Activated CD4-positive, CD25-positive, alpha-beta regulatory T cell treated with anti-CD3 and anti-CD28 coated beads, Interleukin-2, amount 50 U/mL, for 24 hours (primary cell): ENCODE measurements at places on chromosomes 6 and 20.

GRCh38 chr6:87250019-87250418 is 72.4 kb upstream of the SMIM8 start:
- no peak for ATAC-seq

DNA sequence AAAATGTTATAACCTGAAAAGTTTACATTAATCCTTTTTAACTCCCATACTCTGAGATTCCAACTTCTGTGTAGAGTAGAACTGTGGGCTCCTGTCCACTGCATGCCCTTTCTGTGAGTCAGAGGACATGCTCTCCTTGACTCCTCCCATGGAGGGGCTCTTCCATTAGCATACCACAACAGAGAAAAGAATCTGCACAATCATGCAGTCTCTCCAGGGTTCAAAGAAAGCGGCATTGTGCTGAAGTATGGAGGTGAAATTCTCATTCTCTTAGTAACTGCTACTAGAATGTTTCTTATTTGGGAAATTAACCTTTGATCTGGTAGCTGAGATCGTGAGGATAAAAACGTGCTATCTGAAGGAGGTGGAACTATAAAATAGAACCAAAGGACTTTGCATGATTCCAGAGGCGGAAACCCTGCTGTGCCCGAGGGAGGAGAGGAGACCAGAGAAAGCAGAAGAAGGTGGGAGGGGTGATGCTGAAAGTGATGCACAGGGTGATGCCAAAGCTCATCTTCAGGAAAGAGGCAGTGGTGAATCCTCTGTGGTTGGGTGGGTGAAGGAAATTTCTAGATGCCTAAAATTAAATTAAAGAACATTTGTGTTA is 202.2 kb upstream of the PCSK2 start:
- ATAC-seq = no peak

- no peak for ATAC-seq
Observed at GRCh38 chr6:108596956-108597355, 36.2 kb downstream of the FOXO3 start.

DNA sequence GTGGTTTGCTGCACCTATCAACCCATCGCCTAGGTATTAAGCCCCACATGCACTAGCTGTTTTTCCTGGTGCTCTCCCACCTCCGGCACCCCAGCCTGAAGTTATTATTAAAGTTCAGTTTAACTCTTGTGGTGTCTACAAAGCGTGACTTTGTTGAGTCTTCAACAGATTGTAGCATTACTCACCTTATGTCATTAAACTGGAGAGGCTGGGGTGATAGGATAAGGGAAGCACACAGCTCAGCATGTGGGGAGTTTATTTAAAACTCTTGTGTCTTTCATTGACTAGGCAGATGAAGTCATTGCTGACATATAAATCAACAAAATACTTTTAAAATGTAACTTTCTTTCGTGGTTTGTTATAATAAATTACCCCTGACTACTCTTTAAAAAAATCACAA is 84.7 kb upstream of the GCM1 start:
- no peak for ATAC-seq

DNA sequence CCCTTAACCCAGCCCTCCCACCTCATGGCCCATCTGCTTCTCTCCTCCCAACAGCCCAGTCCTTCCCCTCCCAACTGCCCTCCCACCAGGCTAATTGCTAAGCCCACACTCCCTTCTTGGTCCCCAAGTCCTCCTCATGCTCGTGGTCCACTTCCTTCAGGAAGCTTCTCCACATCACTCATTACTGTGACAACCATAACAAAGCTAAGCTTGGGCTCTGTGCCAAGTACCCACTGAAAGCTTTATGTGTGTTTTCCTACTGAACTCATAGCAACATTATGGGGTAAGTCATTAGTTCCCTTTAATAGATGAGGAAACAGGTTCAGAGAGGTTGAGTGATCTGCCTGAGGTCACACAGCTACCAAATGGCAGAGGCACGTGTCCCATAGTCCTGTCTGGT is 16.2 kb downstream of the FRS3 start:
- ATAC-seq = no peak

DNA sequence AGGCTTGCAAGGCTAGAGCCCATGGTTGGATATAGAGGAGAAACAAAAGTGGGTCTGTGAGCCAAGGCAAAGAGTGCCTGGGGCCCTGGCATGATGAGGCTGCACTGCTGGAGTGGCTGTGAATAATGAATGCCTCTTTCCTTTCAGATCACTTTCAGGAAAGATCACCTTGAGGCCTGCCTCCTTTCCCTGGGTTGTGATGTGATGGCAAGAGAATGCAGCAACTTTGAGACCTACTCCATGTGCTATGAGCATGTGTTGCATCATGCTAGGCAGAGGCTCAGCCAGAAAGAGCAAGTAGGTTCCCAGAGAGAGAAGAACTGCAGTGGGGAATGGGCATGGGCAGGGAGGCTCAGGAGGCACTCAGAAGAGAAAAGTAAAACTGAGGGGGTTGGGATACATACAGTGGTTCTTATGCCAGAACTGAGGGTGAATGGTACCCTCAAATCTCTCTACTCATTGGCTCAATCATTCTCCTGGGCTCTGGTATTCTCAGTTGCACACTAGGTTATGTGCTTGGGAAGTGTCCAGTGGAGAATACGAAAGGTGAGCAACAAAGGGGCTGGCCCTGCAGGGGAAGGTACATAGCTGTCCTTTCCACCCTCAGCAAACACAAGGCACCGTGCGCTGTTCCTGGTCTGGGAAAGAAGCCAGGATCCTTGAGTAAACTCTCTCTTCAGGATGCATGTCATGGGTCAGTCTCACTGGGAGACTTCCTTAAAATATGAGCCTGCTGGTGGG is 45.9 kb downstream of the CD164 start:
- ATAC-seq = no peak

DNA sequence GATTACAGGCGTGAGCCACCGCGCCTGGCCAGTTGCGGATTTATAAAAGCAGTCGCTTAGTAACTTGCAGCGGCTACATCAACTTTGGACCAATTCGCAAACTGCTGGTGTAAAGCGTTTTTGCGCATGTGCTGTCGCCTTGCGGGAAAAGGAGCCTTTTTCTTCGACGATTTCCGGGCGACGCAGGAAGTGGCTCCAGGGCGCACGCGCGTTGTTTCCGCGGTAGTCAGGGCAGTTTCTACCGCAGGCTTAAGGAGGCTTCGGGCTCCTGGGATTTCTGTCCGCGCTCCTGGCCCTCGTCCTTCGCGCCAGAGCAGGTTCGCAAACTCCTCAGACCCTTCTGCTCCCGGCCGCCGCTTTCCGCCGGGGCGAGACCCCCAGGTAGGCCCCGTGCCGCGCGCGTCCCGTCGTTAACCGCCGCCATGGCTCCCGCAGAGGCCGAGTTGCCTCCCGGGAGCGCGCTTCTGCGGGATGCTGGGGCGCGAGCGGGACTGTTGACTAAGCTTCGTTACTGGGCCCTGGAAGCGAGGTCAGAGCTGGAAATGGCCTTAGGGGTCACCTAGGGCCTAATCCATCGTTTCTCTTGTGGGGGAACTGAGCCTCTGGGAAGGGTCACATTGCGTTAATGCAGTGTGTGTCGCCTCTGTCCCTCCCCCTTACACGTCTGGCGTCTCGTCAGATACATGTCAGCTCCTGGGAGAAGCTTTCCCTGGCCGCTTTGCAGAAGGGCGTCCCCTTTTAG is at the start of gene RAE1:
TSS of gene RAE1 (plus strand) at position 214 of the 742 bp plus-strand sequence. CDS start 2,784 bp downstream, outside the sequence.
- peak; percentile 77 for ATAC-seq

DNA sequence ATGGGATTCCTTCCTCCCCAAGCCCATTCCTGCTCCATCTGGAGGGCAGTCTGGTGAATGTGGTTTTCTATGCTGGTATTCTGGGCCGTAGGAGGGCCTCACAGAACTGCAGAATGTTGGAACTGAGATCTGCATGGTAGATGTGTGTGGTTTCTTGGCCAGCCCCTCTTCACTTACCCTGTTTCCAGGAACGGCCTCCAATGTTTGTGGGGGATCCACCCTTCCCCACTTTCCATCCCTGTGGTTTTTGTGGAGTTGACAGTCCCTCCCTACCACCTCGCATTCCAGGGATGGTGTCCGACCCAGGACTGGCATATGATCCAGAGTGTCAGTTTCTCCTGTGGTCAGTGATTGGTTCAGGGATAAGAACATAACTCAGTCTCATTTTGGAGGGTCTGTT is 26.7 kb upstream of the TMEM14A start:
- no peak for ATAC-seq

DNA sequence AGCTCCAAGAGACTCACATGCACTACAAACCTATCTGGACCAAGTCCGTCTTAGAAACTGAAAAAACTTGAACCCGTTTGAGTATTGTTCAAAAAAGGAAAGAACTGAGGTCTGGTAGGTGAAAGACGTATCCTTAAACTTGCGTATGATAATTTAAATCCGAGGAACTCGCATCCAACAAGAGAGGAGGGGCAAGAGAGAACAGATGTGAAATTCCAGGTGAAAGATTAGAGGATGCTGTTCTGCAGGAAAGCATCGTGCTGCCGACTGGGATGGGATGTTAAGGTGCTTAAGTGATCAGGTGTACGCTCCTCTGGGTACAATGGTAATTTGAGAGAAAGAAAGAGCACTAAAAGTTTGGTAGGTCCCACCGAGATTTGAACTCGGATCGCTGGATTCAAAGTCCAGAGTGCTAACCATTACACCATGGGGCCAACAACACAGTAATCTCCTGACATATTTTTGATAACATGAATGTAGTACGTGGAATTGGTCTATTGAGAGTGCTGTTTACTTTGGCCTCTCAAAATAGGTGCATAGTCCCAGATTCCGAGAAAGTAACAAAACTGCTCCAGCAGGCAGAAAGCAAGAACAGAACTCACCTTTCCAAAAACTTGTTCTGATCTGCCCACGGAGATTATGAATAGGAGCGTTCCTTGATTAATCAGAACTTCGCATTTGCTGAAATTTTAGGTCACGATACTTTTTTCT is 53.5 kb upstream of the BTN3A2 start:
- ATAC-seq = peak; percentile 33

- ATAC-seq = no peak
Observed at GRCh38 chr20:53517146-53517545, 76.5 kb downstream of the ZNF217 start.

GRCh38 chr6:128149796-128150195 is 248.9 kb upstream of the THEMIS start:
- no peak for ATAC-seq
